HAP-1 (cell line): ENCODE measurements at places on chromosomes 7 and 10.

- no peak for DNase-seq
These were observed 59.5 kb upstream of the PRKG1 start for GRCh38 chr10:51014680-51015389.

DNA sequence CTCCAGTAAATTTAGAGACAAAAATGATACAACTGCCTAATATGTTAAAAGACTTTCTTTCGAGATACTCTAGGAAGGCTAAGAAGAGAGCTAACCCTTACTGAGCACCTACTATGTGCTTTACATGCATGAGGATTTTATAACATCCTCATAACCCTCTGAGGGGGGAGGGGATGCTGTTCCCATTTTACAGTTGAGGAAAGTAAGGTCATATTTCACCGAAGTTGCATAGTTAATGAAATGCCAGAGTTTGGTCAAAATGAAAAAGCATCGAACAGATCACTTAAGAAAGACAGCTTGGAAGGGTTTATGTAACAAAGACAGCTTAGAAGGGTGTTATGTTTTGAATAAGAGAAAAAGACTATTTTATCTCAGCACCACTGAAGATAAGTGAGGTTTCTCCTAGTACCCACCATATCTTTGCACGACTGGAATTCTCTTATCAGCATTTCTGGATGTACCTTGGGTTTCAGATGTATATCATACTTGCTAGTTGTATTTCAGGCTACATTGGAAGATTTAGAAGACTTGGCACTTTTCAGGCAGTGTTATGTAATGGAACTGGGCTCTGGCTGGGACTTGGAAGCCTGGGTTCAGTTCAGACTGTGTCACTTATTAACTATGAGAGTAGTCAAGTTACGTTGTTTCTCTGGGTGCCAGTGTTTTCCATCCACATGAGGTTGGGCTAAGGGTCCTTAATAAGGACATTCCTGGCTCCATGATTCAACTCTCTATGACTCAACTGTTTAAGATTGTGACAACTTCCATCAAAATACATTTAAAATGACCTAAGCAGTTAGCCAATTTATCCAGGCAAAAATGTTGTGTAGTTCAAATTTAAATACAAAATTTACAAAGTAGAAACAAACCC, 6.0 kb downstream of the RHOBTB1 start:
- DNase-seq = no peak

DNA sequence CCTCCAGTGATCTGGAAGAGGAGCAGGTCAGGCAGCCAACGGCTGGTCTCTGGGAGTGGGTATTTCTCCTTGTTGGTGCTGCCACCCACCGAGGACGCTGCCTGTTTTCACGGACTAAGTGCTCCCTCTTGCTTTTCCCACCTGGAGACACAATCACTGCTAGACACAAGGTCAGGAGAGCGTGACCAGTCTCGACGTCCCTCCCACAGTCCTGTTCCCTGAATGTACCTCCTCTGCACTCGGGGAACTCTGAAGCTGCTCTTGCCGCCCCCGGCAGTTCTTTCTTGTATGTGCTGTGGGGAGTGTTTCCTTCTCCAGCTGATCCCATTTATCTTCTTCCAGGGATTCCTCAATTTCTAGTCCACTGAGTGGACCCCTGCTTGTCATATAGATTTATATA, 89.4 kb downstream of the CYTH3 start:
- no peak for DNase-seq

- no peak for DNase-seq
These were observed 22.7 kb downstream of the HKDC1 start for GRCh38 chr10:69242852-69243212.

GRCh38 chr7:96526496-96526895, 183.2 kb downstream of the SEM1 start:
- DNase-seq = peak; percentile 10

- no peak for DNase-seq
These were observed 375.3 kb downstream of the DPP6 start for GRCh38 chr7:154427533-154427932.

GRCh38 chr7:3274131-3274530, 26.9 kb upstream of the SDK1 start:
- no peak for DNase-seq

GRCh38 chr10:75841266-75841665, 409.8 kb downstream of the LRMDA start:
- DNase-seq = no peak

GRCh38 chr10:123270221-123270620, 116.0 kb downstream of the BUB3 start:
- no peak for DNase-seq

DNA sequence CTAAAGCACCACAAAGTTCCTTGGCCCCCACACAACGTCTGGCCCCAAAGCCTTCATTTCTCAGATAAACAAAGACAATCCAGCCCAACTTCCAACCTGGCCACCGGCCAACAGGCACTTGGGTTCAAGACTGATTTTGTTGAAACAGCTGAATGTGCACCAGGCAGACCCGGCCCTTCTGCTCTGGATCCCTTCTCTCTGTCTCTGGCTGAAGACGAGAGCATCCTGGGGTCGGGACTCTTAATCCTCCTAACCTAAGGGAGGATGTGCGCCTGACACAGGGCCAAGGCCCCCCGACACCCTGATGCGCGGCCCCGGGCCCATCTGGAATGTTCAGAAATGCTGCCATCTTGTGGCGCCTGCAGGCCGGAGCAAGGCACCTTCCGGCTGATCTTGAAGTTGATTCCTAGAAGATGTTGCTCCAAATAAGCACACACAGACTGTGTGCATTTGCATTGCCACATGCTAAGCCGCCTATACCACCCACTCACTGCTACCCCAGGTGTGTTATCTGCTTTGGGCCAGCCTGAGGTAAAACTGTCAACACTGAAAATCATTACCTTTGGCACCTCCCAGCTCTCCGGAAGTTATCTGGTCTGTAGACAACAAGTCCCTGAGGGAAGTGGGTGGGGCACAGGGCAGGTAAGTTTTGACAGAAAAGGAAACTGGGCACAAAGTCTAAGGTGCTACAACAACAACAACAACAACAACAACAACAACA, 98.4 kb upstream of the HABP2 start:
- peak; percentile 8 for DNase-seq

DNA sequence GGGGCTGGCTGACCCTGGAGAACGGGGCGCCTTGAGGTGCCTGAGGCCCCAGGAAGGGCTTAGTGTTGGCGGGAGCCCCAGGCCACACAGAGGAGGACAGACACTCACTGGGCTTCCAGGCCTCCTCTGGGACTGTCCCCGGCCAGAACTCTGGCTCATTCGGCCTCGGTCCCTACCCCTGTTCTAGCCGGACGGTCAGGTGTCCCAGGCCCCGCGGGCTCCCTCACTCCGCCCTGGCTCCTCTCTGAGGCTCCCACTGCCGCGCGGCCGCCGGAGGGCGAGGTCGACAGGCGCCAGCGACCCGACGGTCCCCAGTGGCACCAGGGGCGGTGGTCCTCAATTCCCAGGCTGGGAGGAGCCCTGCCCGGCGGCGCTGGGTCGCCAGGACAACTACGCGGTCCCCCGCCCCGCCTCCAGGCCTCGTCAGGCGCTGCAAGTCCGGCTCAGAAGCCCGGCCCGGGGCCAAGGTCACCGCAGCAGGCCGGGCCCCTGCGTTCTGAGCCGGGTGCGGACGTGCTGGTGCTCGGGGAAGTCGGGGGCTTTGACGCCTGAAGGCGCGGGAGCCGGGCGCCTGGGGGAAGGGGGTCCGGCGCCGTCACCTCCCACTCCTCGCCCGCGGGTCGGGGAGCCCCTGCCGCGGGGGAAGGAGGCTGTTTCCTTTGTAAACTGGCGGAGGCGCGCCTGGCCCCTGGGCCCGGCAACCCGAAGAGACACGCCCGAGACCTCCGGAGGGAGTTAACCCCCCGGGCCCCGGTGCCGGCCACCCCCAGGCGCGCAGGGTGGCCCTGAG, 1.1 kb upstream of the PWWP2B start:
- no peak for DNase-seq

DNA sequence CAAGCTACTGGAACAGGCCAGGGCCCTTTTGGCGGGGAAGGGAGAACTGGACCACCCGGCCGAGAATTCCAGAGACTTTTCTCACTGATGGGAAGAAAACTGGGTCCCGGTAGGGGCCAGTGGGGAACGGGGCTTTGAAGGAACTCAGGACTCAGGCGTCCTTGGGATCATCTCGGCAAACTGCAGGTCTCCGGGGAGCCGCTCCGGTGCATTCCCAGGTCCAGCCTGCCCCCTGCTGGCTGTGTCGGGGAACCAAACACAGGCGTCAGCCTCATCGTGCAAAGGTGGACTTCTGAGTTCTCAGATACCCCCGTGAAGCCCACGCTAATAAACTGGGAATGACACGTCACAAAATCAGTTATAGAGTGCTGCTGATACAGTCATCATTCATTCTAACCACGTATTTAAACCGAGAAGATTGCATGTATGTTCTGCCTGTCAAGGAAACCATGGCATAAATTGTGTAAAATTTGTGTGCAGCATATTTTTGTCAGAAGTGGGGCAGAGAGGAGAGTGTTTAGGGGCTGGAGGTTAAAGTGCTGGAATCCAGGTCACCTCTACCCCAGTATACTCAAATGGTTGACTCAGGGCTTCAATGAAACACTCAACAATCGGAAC, 76.1 kb upstream of the CPXM2 start:
- peak; percentile 83 for DNase-seq

- DNase-seq = no peak
These were observed 127.0 kb downstream of the SEC23IP start for GRCh38 chr10:120019568-120019967.

DNA sequence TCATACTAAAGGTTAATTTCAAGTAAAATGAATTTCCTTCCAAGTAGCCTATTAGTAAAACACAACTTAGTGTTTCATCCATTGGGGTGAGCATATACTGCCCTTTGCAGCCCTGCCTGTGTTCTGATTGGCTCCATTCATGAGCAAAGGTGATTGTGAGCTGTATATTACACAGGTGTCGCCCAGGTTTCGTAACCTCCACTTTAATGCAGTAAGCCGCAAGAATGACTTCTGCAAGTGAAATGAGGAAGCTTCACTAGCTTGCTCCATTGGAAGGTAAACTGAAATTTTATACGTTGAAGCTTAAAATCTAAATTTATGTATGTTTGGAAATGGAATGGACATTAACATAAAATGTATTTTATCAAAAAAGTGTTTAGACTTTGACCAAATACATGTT, 24.4 kb downstream of the MTURN start:
- DNase-seq = no peak

DNA sequence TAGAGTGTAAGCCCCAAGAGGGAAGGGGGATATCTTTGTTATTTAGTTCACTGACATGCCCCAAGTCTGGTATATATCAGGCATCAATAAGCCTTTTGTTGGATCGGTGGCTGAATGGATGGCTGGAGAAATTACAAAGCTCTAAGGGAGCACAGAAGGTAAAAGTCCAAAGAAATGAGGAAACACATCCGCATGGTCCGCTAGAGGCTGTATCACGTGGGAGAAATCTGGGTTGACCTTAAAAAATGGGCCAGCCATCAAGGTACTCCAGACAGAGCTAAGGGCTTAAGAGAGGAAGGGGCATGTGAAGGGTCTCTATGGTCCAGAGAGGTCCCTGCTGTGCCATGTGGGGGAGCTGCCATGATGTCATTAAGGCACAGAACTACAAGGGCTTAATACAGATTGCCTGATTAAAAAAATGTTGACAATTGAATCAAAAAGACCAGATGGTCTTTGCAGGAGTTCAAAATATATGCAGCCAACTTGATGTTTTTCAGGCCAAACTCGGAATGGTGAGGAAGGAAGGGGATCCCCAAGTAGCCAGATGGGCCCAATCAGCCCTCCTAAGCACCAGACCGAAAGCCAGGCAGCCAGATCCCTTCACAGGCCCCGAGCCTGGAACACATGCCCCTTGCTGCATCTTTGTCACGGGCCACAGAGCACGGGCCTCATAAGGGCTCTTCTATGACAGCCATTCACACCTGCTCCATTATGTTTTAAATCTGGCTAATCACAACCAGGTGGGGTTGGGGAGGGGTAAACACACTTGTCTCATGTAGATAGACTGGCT, 31.9 kb downstream of the SCRN1 start:
- DNase-seq = no peak

DNA sequence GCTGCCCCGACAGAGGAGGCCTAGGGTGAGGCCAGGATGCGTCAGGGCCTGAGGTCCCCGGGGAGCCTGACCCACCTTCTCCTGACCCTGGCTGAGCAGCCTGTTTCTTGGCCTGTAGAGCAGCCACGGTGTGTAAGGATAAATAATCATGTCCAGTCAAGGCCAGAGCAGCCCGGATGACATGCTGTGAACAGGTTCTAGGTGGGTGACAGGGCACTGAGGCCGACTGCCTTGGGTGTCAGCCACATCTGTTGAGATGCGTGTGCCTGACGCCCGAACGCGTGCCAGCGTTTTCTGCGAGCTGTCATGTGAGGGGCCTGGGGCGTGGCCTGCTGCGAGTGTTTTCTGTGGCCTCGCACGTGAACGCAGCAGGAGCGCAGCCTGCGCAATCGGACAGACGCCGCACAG, 118.3 kb downstream of the FAM53B start:
- DNase-seq = no peak

- DNase-seq = peak; percentile 37
These were observed 566 bp downstream of the ASNS start for GRCh38 chr7:97871659-97872024.

GRCh38 chr7:70450731-70451130, 681.2 kb upstream of the GALNT17 start:
- no peak for DNase-seq

DNA sequence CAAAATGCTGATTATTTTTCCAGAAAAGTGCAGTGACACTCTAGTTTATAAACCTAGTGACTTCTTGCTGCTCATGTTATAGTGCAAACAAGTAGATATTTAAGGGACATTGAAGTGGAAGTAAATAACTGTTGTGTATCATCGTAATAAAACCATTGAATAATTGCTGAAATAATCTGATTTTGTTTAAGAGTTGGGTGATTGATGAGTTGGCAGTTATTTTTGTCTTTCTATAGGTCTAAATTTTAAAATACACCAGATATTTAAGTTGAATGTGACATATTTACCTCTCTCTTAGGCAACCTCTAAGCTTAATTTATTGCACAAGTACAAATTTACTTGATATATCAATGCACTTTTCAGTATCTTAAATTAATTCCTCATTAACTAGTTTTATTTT, 192.9 kb downstream of the TSPAN12 start:
- no peak for DNase-seq

- no peak for DNase-seq
These were observed 153.7 kb downstream of the NRBF2 start for GRCh38 chr10:63286754-63287264.

GRCh38 chr10:42304341-42304740, 334.0 kb downstream of the ZNF33B start:
- no peak for DNase-seq

GRCh38 chr10:76319661-76320060, 888.2 kb downstream of the LRMDA start:
- DNase-seq = no peak

DNA sequence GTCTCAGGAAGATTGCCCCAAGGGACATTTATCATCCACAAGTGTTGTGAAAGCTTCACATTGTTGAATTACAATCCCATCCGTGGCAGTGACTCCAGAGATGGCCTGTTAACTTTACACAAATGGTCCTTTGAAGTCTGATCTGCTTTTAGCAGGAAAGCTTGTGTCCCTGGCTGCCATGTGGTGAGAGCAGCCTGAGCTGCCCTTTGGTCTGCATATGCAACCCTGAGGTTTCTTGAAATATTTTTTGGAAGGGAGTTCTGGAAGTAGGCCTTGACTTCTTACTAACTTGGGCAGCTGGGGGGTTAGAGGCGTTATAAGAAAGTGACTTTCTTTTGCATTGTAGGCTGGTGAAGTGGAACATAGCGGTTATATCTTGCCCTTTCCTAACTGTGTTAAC, 41.3 kb upstream of the FAM180A start:
- DNase-seq = no peak

- peak; percentile 60 for DNase-seq
These were observed 65.4 kb downstream of the SP8 start for GRCh38 chr7:20721086-20721810.

- DNase-seq = no peak
These were observed 315.3 kb downstream of the PTEN start for GRCh38 chr10:88178758-88179157.

GRCh38 chr10:101545898-101546297, 42.2 kb downstream of the POLL start:
- peak; percentile 24 for DNase-seq
